ENCODE measurements at places on chromosomes 1 and 21.

DNA sequence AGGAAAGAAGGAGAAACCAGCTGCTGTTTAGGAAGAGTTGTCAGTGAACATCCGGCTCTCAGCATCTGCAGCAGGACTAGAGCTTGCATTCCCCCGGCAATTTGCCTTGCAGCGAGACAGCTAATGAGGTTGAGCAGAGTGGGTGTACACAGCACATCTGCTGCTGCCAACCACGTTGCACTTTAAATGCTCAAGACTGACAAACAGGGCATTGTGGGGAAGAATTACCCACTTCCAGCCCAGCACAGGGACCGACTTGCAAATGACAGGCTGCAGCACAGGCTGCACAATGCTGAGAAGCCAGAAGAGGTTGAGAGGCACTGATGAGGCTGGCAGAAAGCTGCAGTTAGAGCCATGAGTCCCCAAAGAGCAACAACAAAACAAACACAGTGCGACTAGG, 47.5 kb upstream of the PLA2G2C start:
- DNase-seq, result no peak

GRCh38 chr1:76546354-76546933, 320.8 kb upstream of the ST6GALNAC5 start:
- DNase-seq, result no peak

- DNase-seq, result no peak
Observed at GRCh38 chr1:18527921-18528320, 47.2 kb downstream of the KLHDC7A start.

DNA sequence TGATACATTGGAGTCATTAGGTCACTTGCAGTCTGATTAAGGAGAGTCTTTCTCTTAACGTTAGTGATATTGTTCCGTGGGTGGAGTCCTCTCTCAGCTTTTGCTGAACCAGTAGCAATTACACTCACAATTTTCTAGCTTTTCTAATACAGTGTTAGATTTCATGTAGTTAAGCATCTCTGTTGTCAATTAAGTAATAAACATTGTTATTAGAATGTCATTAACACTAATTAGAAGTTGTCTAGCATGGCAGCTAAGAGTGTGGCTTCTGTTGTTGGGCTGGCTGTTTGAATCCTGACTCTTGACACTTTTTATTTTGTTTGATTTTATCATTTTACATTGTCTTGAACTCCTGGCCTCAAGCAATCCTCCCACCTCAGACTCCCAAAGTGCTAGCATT, 33.4 kb downstream of the FAAH start:
- DNase-seq, result no peak

DNA sequence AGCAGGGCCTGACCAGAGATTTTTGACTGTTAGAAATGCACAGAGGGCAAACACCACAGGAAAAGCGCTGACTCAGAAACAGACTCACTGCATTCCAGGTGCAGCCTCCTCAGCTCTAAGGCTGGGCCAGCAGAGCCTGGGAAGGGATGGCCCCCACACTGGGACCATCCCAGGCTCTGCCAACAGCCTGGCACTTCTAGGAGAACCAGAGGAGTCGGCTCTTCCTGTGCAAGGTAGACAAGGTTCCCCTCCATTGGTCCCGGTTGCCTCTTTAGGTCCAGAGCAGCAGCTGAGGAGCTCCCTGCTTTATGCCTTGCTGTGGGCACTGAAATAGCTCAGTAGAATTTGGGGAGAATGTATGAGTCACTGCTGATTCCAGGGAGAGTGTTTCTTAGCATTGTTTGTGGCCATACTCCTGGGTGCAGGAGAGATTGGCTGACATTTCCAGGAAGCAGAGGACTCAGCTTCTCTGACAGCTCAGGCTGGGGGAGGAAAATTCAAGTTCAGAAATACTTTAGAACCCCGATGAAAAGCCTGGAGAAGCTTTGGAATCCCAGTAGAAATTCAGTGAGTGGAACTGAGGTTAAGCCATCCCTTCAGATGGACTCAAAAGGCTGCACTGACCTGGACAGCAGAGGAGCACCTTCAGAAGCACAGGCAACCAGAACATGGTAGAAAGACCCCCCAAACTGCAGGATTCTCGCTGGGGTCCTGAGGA, 19.7 kb downstream of the PRAMEF1 start:
- no peak for DNase-seq
